Activated naive CD4-positive, alpha-beta T cell treated with anti-CD3 and anti-CD28 coated beads for 36 hours (primary cell): ENCODE measurements at places on chromosomes 6 and 20. TPM values are rescaled to one million over a fixed set of nuclear protein-coding genes. Genes with fewer than 3 reads are reported as not detected.

DNA sequence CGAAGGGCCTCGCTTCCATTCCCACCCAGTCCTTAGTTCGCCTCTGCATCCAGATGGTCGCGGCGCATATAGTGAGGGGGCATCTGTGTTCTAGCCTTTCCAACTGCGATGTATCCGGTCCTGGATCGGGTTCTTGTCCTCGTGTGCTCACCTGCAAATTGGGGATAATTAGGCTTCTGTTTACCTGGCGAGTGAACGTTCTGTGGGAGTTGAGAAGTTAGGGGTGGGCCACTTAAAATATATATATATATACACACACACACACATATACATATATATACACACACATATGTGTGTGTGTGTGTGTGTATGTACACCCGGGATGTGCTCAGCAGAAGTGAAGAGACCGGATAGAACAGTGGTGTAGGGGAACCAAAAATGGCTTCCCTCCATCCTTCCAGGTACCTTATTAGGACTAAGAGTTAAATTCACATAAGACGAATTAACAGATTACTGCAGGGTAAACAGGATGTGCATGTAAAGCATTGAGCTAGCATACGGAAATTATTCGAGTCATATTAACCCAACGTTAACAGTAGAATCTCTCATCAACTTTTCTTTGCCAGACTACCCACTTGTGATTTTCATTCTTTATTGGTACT is 537 bp downstream of the CSTF1 start:
- H3K27me3 ChIP-seq = no peaks in the 10 kb centered on the region
- H3K4me1 ChIP-seq = peaks cover 34% of the 10 kb centered on the region
- peak; percentile 32 for DNase-seq
- no peak overlapping the region for H3K4me3 ChIP-seq
- H3K36me3 ChIP-seq = peaks cover 58% of the 10 kb centered on the region

Gene DPPA5
- not detected for total RNA-seq

Gene ARMH2
- total RNA-seq = not detected

GRCh38 chr20:32518593-32519380 is 66.3 kb downstream of the NOL4L start:
- H3K4me1 ChIP-seq = peaks cover 58% of the 10 kb centered on the region
- H3K36me3 ChIP-seq = peaks cover 4% of the 10 kb centered on the region
- H3K27me3 ChIP-seq = no peaks in the 10 kb centered on the region
- H3K4me3 ChIP-seq = no peak overlapping the region
- DNase-seq = no peak

Gene TRIM10
- total RNA-seq = 0.25 TPM

GRCh38 chr20:24983896-24984295 is 8.7 kb downstream of the APMAP start:
- no peak for DNase-seq
- no peaks in the 10 kb centered on the region for H3K27me3 ChIP-seq
- H3K36me3 ChIP-seq = peaks cover 54% of the 10 kb centered on the region
- no peak overlapping the region for H3K27ac ChIP-seq
- no peak overlapping the region for H3K4me3 ChIP-seq
- peaks cover 37% of the 10 kb centered on the region for H3K4me1 ChIP-seq

Gene TTBK1
- total RNA-seq = not detected

- no peak for DNase-seq
- peaks cover 12% of the 10 kb centered on the region for H3K4me1 ChIP-seq
- peaks cover 49% of the 10 kb centered on the region for H3K36me3 ChIP-seq
- H3K4me3 ChIP-seq = no peak overlapping the region
Observed at GRCh38 chr20:41098703-41099250, 38.6 kb upstream of the PLCG1 start.

DNA sequence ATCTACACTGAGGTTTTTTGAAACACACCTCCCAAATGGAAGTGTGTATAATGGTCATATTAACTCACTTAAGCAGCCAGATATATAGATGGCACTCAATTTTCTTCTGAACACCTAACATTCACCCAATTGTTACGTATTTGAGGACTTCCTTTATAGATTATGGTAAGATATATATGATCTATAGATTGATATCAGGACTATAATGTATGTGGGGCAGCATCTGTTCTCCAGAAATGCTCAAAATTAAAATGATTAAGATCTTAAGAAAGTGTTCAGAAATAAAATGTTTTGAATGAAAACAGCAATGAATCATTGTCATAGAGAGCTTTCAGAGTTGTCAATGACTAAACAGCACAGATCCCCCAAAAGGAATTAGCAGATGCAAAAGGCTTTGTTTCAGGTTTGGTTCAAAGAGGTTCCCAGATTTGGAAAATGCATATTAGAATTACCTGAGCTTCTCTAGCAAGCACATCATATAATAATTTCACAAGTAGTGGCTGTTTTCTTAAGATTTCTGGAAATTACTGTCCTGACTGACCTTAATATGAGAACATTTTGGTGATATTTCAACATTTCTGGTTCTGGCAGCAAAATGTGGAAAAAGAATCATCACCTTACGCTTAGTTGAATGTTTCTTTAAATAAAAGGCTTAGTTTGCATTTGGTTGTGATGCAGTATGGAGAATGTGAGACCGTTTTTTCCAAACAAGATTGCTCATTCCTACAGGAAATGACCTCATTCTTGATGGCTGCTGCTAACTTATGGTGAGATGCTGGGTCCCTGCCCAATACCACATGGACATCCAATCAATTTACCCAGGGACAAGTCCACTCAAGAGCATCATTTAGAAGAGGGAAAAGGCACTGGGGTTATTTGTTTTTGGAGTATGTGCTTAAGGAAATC is 31.5 kb downstream of the TRAF3IP2 start:
- H3K36me3 ChIP-seq = peaks cover 52% of the 10 kb centered on the region
- peak overlapping the region; percentile 56 for H3K27ac ChIP-seq
- peaks cover 31% of the 10 kb centered on the region for H3K4me1 ChIP-seq

Gene SIRPD
- not detected for total RNA-seq

DNA sequence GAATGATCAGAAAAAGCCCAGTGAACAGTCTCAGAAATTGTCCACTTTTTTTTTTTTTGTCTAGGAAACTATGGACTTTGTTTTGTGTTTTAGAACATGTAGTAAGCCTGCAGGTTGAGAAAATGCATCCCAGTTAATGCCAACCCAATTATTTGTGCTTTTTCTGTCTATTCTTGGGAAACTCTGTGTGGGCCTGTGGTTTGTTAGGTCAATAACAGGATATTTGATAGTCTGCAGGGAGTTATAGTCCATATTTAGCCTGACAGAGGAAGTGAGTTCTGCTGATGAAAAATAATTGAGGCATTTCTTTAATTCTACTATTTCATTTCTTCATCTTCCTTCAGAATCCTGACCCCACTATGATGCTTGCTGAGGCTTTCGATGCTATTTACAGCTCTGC is 154.0 kb upstream of the LAMP5 start:
- no peaks in the 10 kb centered on the region for H3K27me3 ChIP-seq
- H3K4me1 ChIP-seq = no peaks in the 10 kb centered on the region
- no peak overlapping the region for H3K27ac ChIP-seq

- H3K36me3 ChIP-seq = peaks cover 34% of the 10 kb centered on the region
- no peak for DNase-seq
- no peak overlapping the region for H3K4me3 ChIP-seq
- no peak overlapping the region for H3K27ac ChIP-seq
- H3K27me3 ChIP-seq = no peaks in the 10 kb centered on the region
Observed at GRCh38 chr6:85580878-85581267, 12.8 kb downstream of the SNX14 start.

Gene PDE7B
- 0.25 TPM for total RNA-seq

GRCh38 chr6:169527306-169527705 is 174.5 kb downstream of the WDR27 start:
- no peak overlapping the region for H3K4me3 ChIP-seq
- peaks cover 13% of the 10 kb centered on the region for H3K4me1 ChIP-seq
- H3K27me3 ChIP-seq = no peaks in the 10 kb centered on the region
- no peaks in the 10 kb centered on the region for H3K36me3 ChIP-seq
- no peak overlapping the region for H3K27ac ChIP-seq

- H3K4me1 ChIP-seq = no peaks in the 10 kb centered on the region
- no peaks in the 10 kb centered on the region for H3K27me3 ChIP-seq
- no peak overlapping the region for H3K4me3 ChIP-seq
- peak; percentile 70 for DNase-seq
Observed at GRCh38 chr20:25294459-25295385, 46.8 kb downstream of the PYGB start.

- DNase-seq = no peak
- H3K36me3 ChIP-seq = peaks cover 5% of the 10 kb centered on the region
- H3K4me1 ChIP-seq = no peaks in the 10 kb centered on the region
- no peaks in the 10 kb centered on the region for H3K27me3 ChIP-seq
Observed at GRCh38 chr6:99467509-99468106, 42.5 kb upstream of the PNISR start.

DNA sequence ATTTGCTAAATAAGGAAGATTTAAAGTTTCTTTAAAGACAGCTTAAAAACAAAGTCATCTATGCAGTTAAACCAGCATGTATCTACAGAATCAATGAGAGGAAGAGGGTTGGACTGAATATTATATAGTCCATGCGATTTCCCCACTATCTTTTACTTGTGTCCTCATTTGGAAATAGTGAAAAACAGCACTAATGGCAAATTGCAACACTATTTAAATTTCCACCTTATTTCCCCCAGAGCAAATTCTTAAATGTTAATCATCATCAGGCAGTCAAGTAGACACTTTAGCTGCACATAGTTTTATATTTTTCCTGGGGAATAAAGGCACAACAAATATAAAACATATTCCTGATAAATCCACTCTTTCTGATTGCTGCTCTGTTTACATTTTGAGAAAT is 114.6 kb downstream of the LCA5 start:
- H3K27ac ChIP-seq = no peak overlapping the region
- no peak for DNase-seq
- no peak overlapping the region for H3K4me3 ChIP-seq
- H3K4me1 ChIP-seq = no peaks in the 10 kb centered on the region
- peaks cover 3% of the 10 kb centered on the region for H3K27me3 ChIP-seq
- no peaks in the 10 kb centered on the region for H3K36me3 ChIP-seq

DNA sequence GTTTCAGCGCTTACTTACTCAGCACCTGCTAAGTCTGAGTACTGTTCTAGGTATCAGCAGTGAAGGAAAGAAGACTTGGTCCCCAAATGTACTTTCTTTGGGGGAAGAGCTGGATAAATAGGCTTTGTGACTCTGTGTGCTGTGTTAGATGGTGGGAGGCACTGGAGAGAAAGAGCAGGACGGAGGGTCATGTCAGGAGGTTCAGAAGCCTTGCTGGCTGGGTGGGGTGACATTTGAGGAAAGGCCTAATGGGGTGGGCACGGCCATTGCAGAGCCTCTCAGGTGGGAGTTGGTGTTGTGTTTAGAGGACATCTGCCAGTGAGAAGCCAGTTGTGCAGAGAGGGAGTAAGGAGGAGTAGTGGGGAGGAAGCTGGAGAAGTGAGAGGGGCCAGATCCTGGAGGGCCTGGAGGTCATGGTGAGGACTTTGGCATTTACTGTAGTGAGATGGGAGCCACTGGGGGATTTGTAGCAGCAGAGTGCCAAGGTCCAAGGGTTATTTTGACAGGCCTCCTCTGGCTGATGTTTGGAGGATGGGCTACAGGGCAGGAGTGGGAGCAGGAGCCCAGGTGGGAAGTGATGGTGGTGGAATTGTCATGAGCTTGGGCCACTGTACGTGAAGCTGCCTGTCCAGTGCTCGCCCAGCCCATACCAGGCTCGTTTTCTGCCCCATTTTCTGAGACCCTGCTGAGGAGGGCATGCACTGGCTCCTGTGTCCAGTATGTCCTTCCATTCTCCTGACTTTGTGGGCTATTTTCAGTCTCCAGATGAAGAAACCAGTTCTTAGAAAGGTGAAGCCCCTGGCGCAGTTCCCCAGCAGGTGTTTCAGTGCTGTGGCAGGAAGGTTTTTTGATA is 886 bp downstream of the SDCBP2 start:
- no peak for DNase-seq
- no peak overlapping the region for H3K4me3 ChIP-seq
- no peaks in the 10 kb centered on the region for H3K27me3 ChIP-seq
- H3K27ac ChIP-seq = peak overlapping the region; percentile 68

Gene SLC25A27
- 1.6 TPM for total RNA-seq

Gene DHX35
- 10.3 TPM for total RNA-seq

- peaks cover 4% of the 10 kb centered on the region for H3K27me3 ChIP-seq
- H3K4me3 ChIP-seq = peak overlapping the region; percentile 91
- peak overlapping the region; percentile 76 for H3K27ac ChIP-seq
- H3K4me1 ChIP-seq = peaks cover 14% of the 10 kb centered on the region
- DNase-seq = no peak
Observed at GRCh38 chr20:13639150-13639497, 392 bp upstream of the TASP1 start.

- no peaks in the 10 kb centered on the region for H3K36me3 ChIP-seq
- H3K4me1 ChIP-seq = no peaks in the 10 kb centered on the region
- no peak overlapping the region for H3K4me3 ChIP-seq
- no peaks in the 10 kb centered on the region for H3K27me3 ChIP-seq
- DNase-seq = no peak
Observed at GRCh38 chr6:10297832-10298231, 117.0 kb downstream of the TFAP2A start.

DNA sequence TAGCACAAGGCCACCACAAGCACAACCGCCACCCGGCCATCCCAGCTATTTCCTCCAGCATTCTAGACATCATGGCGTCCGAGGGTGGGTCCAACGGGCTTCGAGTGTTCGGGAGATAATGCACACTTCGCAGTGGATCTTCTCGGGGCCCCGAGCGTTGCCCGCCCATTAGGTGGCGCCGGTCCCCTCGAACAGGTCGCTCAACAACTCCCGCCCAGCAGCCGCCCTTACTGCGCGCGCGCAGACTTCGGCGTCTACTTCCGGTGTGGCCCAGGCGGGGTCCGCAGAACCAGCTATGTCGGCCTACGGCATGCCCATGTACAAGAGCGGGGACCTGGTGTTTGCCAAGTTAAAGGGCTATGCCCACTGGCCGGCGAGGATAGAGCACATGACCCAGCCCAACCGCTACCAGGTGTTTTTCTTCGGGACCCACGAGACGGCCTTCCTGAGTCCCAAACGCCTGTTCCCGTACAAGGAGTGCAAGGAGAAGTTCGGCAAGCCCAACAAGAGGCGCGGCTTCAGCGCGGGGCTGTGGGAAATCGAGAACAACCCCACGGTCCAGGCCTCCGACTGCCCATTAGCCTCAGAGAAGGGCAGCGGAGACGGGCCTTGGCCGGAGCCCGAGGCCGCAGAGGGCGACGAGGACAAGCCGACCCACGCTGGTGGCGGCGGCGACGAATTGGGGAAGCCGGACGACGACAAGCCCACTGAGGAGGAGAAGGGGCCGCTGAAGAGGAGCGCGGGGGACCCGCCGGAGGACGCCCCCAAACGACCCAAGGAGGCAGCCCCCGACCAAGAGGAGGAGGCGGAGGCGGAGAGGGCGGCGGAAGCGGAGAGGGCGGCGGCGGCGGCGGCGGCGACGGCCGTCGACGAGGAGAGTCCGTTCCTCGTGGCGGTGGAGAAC is at the start of gene HDGFL1:
HDGFL1 (plus strand) TSS at position 286 of the 904 bp plus-strand sequence; CDS start at position 296, 10 bp downstream.
- no peak within 1 kb of the TSS for H3K4me3 ChIP-seq
- no peak within 1 kb of the TSS for H3K27ac ChIP-seq
- H3K27me3 ChIP-seq = no peaks in the 10 kb centered on the region
- H3K36me3 ChIP-seq = no peaks in the 10 kb centered on the region
- no peaks in the 10 kb centered on the region for H3K4me1 ChIP-seq
- no peak for DNase-seq
